Colonic mucosa (tissue), 4 donors: ENCODE measurements at places on chromosomes 1 and 21. TPM values are rescaled to one million over a fixed set of nuclear protein-coding genes. Genes with fewer than 3 reads are reported as not detected.

The MRPL39 gene
- total RNA-seq, result 44.0 TPM

- DNase-seq, result no peak
Observed at GRCh38 chr1:217494767-217495166, 136.1 kb downstream of the GPATCH2 start.

The CGN gene
- total RNA-seq, result 148 TPM

The NBPF26 gene
- 11.4 TPM for total RNA-seq

DNA sequence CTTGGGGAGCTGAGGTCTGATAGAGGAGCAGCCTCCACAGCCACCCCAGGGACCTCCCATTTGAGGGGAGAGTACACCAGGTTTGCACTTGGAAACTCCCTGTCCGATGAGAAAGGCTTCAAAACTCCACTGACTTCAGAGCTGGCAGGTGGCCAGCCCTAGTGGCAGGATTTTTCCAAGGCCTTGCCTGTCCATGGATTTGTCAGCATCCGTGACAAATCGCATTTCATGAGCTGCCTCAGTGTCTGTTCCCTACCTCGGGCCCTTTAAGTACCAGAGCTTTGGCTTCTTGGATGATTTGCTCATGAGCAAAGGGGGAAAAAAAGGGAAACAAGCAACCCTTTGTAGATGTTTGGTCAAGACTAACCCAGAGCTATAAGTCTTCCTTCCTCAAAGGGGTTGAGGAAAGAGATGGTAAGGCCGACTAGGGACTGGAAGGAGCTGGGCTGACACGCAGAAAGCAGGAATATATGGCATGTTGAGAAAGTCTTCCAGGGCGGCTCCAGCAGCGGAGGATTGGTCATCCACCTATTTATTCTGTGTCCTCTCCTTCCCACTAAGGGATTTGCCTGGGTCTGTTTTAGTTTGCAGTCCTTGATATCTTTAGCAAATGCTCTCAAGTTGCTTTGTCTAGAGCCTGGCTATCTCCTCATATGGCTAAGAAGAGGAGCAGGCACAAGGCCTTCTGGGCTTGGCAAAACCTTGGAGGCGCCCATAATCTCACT, 2.7 kb upstream of the HSPG2 start:
- DNase-seq, result peak; percentile 82

The NCAM2 gene
- total RNA-seq, result 2.8 TPM

The A3GALT2 gene
- not detected for total RNA-seq

The WNT2B gene
- 4.3 TPM for total RNA-seq

The AIM2 gene
- not detected for total RNA-seq

GRCh38 chr1:200336901-200337391, 72.9 kb downstream of the ZNF281 start:
- no peak for DNase-seq

GRCh38 chr1:101264697-101265096, 27.9 kb downstream of the S1PR1 start:
- DNase-seq, result peak; percentile 47

- DNase-seq, result no peak
Observed at GRCh38 chr1:229538945-229539344, 19.6 kb downstream of the ABCB10 start.

- DNase-seq, result no peak
Observed at GRCh38 chr1:185819798-185820197, 85.6 kb downstream of the HMCN1 start.

The ARID1A gene
- total RNA-seq, result 49.6 TPM

DNA sequence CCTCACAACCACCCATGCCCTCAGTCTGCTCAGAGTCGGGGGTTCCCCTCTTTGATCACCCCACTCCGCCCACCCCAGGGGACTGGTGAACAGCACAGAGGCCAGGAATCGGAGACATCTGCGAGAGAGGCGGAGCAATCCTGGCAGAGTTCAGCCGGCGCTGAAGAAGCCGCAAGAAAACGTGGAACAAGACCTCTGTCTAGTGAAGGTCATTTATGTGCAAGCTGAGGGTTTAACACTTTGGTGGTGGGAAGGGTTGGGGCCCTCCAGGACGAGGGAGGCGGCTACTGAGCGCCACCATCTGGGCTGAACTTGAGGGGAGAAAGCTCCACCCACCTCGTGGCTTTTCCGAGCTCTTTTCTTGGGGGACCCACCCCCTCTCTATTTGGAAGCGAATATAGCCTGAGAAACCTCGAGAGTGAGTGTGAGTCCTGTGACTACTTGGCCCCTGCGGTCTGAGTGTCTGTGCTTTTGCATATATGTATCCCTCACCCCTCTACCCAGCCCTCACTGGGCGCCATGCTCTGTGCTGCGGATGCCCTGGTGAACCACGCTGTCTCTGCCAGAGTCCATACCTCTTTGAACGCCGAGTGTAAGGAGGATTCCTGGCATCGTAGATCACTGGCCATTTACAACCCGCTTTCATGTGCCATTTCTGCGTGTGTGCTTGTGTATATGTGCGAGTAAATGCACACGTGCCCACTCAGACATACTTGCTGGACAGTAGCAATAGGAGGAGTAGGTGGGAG, 1.2 kb upstream of the EPHA10 start:
- no peak for DNase-seq

GRCh38 chr1:202348005-202348508, 442 bp upstream of the PPP1R12B start:
- no peak for DNase-seq

GRCh38 chr1:181777812-181778211, 283.7 kb downstream of the ZNF648 start:
- no peak for DNase-seq

- DNase-seq, result no peak
Observed at GRCh38 chr1:10539411-10540043, 64.8 kb downstream of the PEX14 start.

The SPRR5 gene
- not detected for total RNA-seq

The SUSD4 gene
- 0.15 TPM for total RNA-seq

- no peak for DNase-seq
Observed at GRCh38 chr1:87154384-87154783, 174.3 kb upstream of the LMO4 start.

- DNase-seq, result no peak
Observed at GRCh38 chr1:20339811-20340457, 49.3 kb downstream of the VWA5B1 start.

DNA sequence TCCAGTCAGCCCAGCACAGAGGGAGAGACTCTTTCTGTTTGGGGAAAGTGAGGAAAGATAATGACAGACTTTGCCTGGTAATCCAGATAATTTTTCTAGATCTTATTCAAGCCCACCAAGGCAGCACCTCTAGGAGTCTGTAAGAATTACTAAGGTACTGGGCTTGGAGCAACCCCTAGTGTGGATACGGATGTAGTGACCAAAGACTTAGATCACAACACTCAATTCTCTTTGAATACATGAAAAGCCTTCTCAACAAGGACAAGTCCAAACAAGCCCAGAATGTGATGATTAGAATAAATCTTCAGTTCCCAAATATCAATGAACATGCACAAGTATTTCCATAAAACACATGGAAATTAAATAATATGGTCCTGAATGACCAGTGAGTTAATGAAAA, 206.9 kb downstream of the MRPL39 start:
- DNase-seq, result no peak

GRCh38 chr1:246860401-246860800, 71.3 kb downstream of the AHCTF1 start:
- DNase-seq, result no peak

GRCh38 chr1:6263716-6264115, 2.8 kb upstream of the GPR153 start:
- DNase-seq, result no peak

GRCh38 chr1:100325415-100326324, 26.6 kb upstream of the CDC14A start:
- no peak for DNase-seq

The AUNIP gene
- 4.8 TPM for total RNA-seq

DNA sequence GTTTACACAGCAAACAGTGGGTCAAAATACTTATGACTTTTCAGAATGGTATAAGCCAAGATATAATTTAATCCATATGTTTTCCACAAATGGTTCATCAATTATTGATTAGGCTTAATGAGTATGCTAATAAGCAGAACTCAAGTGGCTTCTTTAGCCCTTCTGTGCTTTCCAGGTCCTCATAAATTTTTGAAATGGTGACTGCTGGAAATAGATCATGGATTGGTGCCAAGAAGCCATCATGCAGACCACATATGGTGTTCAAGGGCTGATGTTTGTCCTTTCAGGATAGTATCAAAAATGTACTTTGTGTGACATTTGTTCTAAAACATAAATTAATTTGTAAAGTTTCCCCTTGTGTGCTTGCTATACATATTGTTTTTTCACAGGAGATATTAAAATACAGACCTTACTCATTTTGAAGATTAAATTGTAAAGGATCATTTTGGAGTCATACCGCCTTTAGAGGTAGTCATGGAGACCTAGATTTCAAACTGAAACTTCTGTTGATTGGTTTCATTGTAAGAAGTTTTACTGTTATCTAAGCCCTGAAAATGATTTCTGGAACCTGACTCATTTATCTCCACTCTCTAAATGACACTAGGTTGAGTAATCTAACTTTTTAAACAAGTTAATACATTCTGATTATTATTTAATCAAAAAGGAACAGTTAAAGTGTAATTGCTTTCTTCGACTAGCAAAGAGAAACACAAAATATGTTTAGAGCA, 507.9 kb downstream of the PLA2G4A start:
- DNase-seq, result no peak

The KIRREL1 gene
- total RNA-seq, result 5.8 TPM

GRCh38 chr1:9286556-9286955, 6.1 kb upstream of the SPSB1 start:
- no peak for DNase-seq

DNA sequence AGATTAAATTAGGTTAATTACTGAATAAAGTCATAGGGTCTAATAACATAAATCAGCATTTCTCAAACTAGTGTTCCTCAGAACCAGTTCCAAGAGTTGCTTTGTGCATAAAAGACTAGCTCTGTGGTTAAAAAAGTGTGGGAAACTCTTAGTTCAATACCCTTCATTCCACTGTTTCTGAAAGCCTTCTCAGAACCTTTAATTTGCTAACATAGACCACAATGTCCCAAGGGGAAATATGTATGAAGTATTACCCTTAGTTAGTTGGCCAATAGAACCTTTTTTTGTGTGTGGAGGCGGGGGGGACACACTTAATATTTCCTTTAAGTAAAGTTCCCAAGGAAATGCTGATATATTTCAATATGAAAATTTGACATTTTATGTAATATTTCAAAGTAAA, 20.4 kb downstream of the ODF2L start:
- DNase-seq, result no peak

DNA sequence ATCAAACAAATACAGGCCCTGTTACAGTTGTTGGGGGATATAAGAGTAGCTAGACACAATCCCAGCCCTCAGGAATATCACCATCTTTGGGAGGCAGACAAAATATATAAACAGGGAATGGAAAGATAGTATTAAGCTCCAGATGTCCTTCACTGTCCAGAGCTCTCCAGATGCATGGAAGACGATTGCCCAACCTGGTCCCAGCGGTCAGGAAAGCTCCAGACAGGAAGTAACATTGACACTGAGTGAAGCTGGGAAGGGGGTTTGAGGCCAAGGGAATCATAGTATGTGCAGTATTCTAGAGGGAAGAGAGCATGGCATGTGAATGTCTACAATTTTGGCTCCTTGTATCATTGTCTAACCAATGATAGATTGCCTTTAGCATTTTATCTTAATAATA, 173.9 kb upstream of the HOOK1 start:
- no peak for DNase-seq

DNA sequence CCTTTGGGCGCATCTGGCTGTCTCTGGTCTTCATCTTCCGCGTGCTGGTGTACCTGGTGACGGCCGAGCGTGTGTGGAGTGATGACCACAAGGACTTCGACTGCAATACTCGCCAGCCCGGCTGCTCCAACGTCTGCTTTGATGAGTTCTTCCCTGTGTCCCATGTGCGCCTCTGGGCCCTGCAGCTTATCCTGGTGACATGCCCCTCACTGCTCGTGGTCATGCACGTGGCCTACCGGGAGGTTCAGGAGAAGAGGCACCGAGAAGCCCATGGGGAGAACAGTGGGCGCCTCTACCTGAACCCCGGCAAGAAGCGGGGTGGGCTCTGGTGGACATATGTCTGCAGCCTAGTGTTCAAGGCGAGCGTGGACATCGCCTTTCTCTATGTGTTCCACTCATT, 2.2 kb upstream of the GJB4 start:
- no peak for DNase-seq

GRCh38 chr1:54132495-54132894, 20.3 kb downstream of the CDCP2 start:
- no peak for DNase-seq

- no peak for DNase-seq
Observed at GRCh38 chr1:15023205-15023604, 130.3 kb upstream of the TMEM51 start.

The TEKT2 gene
- total RNA-seq, result 0.13 TPM

The FLG gene
- not detected for total RNA-seq

The REG4 gene
- total RNA-seq, result 169 TPM

The PLPPR5 gene
- not detected for total RNA-seq

DNA sequence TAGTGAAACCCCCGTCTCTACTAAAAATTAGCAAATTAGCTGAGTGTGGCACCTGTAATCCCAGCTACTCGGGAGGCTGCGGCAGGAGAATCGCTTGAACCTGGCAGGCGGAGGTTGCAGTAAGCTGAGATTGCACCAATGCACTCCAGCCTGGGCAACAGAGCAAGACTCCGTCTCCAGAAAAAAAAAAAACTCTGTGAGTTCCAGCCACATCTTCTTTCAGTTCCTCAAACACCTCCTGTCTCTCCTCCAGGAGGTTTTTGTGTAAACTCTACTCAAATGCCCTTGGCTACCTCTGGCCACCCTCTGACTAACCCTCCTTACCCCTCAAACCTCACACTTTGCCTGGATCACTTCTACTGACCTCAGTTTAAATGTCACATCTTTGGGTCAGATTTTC, 38.1 kb downstream of the RCSD1 start:
- DNase-seq, result no peak

GRCh38 chr1:218679391-218679790, 334.3 kb downstream of the TGFB2 start:
- no peak for DNase-seq

DNA sequence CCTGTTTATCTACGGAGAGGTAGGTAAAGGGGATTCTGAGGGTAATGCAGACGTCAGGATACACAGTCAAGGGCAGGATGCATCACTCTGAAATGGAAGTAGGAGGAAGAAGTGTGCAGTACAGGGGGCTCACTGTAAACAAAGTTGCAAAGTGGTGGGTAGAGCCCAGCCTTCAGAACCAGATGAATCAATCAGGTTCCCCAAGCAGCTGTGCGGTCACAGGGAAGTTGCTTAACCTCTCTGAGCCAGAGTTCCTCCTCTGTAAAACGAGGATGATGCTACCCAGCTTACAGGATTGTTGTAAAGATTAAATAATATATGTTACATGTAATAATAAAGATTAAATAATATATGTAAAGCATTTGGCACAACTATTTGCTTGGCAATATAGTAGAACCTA, 13.5 kb upstream of the MYOM3 start:
- no peak for DNase-seq

The ROR1 gene
- total RNA-seq, result 6.8 TPM

GRCh38 chr1:218459878-218460711, 115.0 kb downstream of the TGFB2 start:
- no peak for DNase-seq
